ENCODE measurements at places on chromosomes 11 and 22.

- no peak for DNase-seq
Measured at GRCh38 chr11:12573707-12574485, 100.3 kb upstream of the TEAD1 start.

DNA sequence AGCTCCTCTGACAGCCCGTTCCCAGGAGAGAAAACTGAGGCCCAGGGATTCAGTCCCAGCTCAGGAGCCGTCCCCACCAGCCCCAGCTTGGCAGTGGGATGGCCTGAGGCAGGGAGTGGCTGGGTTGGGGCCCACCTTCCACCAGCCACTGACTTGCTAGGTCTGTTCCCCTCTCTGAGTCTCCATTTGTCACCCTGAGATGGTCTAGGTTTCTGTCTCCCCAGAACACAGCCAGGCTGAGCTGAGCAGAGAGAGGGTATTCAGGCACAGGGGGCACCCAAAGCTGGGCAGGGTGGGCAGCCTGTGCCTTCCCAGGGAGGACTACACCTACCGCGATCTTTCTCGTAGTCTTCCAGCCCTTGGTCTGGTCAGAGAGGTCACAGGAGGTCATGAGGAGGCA, 95.7 kb downstream of the PDE2A start:
- DNase-seq = no peak

DNA sequence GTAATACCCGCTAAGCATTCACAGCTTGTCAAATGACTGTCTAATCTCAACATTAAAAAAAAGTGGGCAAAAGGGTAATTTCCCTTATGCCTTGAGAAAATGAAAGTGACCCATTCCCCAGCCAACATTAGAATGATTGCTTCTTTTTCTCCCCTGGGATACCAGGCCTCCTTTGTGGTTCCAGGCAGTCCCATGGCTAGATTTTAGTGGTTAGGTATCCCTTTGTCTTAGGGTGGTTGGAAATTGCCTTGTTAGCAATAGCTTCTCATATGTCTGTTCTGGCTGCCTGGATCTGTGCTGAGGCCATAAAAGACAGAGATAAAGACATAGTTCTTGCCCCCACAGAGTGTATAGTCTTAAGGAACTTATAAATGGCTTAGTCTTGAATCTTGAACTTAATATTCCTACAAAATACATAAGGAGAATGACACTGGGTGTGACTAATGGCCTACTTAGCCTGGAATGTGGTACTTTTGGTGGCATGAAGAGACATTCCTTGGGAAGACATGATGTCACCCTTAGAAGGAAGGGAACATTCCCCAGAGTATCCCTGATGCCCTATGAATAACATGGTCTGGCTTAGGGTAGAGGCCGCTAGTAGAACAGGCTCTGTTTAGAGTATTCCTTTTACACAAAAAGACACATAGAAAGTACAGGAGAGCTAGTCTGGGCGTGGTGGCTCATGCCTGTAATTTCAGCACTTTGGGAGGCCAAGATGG, 90.3 kb downstream of the ZBTB16 start:
- no peak for DNase-seq

DNA sequence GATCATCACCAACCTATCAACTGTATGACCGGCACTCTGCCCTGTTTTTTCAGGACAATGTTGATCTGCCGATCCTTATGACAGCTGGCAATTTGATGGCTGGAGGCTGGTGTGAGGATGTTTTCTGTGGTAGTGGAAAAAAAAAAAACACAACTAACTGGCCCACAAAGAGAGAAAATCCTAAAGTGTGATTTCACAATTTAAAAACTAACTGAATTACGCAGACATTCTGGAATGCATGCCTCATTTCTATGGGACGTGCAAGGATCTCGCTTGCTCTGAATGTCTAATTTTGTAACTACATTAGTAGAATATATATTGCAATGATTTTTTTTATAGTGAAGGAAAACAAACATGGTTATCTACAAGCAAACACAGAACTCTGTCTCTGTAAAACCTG, 590.5 kb downstream of the ETS1 start:
- no peak for DNase-seq

GRCh38 chr11:20008190-20008870, 151.9 kb downstream of the DBX1 start:
- no peak for DNase-seq

DNA sequence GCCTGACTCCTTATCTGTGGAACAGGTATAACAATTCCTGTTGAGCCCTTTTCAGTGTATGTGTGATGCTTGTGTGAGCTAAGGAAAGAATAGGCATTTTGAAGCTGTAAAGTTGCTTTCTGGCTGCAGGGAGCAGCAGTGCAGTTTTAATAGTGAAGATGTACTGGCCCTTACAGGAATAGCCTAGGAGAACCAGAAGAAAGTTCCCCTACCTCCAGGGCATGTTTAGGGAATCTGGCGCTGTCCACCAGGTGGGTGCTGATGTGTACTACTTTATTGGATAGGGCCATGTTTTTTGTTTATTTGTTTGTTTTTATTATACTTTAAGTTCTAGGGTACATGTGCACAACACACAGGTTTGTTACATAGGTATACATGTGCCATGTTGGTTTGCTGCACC, 11.5 kb downstream of the BMAL1 start:
- no peak for DNase-seq

GRCh38 chr11:57770793-57771192, 9.2 kb downstream of the CTNND1 start:
- DNase-seq = no peak

DNA sequence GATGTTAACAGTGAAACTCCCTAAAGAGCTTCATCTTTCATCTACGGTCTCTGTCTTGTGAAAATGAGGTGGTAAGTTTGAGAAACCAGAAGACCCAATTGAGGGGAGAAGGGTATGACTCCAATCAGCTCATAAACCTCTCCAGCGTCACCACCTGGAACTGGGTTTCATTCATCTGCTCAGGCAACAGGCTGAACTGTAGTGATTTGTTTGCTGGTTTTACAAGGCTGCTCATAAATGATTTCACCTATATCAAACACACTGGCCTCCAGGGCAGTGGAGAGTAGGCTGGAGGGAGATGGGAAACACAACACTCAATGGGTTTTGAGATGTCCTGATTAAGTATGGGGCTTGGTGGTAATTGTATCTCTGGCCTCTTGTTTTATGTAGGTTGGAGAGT, 79.0 kb downstream of the EFCAB6 start:
- no peak for DNase-seq

- no peak for DNase-seq
Measured at GRCh38 chr11:23217072-23217471, 356.8 kb upstream of the CCDC179 start.

DNA sequence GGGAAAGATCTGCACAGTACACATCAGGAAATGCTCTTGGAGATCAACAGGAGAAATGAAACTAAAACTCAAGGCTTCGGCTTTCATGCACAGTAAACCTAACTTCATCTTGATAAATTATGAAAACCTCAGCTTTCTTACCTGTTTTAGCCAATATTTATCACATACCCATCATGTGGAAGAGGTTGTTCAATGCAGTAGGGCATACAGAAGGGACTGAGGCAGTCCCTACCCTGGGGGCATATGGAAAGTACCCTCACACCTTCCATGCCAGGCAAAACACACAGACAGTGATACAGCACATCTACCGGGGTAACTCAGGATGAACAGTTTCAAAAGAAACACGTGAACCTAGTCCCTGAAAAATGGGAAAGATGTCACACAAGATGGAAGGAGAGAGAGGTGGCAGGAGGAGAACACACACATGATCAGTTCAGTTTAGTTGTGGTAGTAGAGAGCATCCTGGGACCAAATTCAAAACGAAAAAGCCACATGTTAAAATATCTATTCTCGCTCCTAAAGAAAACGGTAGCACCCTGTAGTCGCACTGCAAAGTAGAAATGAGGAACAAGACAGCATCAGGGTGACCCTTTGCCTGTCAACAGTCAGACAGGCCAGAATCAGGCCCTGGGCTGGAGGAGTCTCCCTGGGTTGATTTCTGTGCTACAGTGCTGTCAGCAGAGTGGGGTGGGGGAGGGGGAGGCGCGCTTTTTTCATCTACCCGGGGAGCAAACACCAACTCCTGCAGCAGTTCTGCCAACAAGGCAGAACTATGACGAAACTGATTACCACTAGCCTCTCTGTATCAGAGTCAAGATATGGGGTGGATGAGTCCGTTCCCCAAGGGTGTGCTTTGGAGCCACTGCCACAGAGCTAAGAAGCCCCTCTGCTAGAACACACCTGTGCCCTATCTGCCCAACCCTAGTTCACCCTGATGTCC, 1.3 kb downstream of the HIRA start:
- DNase-seq = peak; percentile 16

- no peak for DNase-seq
Measured at GRCh38 chr11:121041072-121041471, 17.2 kb downstream of the TBCEL start.

DNA sequence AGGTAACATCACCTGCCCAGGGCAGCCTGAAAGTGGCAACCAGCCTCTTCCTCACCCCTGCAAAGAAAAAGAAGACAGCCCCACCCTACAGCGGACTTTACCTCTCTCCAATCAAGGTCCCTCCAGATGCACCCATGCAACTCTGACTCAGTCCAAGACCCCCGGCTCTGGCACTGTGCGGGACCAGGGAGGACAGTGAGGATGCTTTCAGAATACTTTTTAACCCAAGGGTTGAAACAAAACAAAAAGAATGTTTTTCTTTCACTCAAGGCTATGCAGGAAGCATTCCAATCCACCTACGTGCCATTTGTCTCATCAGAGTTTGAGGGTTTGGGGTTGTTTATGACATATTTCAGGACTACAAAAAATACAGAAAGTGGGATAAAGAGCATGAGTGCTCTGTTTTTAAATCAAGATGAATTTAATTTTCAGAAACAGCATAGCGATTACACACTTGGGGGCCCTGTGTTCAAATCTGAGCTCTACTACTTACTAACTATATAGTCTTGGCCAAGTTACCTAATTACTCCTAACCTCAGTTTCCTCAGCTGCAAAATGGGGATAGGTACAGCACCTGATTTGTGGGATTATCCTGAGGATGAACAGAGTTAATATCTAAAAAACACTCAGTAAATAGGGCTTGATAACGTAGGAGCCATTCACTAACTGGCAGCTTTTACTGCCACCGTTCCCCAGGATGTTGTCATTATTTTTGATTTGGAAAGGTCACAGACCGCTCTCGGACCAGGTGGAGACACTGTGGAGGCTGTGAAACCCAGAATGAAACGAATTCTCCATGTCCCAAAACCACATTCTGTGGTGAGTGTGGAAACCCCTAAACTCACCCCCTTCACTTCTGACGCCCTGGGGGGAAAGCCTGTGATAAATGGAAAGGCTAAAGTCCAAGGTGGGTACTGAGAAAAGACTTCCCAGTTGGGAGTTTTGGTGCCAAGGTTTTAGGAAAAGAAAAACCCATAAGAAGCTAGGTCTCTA, 5.6 kb downstream of the PLAAT3 start:
- no peak for DNase-seq

DNA sequence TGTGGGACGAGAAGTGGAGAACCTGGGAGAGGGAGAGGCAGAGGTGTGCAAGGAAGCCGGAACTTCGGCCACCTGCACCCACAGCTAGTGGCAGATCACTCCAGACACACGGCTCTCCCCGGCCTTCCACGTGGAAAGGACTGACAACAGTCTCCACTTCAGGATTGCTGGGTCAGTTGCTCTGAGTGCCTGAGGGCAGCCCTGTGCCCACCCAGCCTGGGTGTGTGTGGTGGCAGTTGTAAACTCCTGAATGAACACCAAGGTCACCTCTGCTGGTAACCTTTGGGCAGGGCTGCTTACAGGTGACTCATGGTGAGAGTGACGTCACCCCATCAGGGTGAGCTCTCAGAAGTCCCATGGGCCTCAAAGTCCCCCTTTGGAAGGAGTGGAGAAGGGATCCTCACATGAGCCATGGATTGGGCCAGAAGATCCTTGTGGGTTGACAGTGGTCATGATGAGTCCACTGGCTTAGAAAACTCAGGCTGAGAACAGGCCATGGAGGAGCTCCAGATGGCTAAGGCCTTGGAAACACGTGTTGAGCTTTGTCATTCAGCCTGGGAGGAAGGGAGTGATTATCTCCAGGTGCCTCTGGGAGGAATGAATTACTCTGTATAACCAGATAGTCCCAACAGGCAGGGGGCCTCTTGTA, 71.3 kb downstream of the BCR start:
- DNase-seq = no peak

DNA sequence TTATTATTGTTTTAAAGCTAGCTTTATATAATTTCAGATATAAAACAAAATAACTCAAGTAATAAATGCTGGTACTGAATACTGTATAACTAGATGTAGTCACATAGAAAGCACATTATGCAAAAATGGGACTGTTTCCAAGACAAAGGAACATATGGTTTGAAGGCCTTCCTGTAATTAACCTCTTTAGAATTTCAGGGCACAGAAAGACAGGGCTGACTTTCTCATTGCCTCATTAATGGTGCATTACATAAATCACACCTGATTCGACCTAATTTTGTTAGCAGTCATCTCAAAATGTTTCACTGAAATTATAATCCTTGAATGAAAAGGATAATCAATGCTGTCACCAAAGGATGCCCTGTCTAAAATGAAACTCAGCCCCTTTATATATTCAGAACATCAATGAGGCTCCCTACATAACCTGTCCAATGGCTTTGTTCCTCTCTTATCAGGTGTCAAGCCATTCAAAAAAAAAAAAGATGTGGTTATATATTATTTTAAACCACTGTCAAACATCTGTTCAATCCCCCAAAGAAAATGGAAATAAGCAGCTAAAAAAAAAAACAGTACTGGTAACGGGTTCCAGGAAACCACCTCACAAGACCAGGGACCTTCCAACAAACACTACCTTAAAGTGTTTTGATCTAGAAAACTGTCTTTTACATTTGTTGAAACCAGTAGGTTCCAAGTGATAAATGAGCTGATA, 77.4 kb downstream of the FAM168A start:
- DNase-seq = no peak

DNA sequence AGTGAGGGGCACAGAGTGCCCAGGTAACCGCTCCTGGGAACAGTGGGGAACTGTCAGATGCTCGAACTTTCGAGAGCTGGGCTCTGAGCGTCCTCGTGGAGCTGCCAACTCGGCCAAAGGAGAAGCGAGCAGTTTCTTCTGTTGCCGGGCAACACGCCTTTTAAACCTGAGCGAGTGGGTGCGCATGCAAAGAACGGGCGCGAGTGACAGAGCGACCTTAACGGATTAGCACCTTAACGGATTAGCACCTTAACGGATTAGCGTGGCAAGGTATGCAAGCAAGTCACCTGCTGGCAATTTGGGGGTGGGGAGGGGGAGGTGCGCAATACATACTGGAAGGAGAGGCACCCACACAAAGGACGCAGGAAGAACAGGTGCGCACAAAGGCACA, 61.8 kb upstream of the PRODH start:
- no peak for DNase-seq

GRCh38 chr11:128572965-128573364, 14.4 kb downstream of the ETS1 start:
- no peak for DNase-seq
